ENCODE measurements at places on chromosomes 5 and 9.

DNA sequence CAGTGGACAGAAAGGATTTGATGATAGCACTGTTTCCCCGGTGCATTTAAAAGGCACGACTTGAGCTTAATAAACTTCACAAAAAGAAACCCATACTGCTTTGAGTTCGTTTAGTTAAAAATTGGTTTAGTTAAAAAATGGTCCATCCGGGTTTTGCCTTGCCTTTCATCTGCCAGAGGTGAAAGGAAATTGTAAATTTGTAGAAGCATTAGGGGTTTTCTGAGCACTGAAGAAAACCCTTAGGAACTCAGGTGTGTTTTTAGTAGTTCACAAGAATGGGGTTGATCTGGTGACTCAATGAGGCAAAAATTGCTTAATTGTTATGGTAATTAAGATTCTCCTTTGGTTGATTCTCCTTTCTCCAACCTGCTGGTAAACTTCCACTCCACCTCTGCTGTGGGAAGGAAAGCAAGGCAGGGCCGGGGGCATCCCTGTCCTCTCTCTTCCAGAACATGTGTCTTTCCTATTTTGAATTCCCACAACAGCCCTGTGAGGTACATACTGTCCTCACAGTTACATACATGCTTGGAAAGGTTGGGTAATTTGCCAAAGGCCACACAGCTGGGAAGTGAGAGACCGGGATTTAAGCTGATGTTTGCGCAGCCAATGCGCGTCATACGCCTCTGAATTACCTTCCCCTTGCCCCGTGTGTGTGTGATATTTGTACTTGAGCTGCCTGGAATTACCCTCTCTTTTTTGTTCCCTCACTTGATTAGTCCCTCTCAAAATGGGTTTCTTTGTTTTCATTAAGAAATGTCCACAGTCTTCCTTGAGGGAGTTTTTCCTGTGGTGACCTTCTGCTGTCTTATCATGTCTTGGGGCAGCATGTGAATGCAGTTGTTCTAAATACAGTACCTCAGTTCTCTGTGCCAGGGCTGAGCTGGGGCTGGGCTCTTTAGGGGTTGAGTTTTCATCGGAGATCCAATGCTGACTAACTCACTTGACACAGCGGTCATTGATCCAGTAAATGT lies 94.4 kb downstream of the ARHGAP26 start:
- peak; percentile 14 for DNase-seq

GRCh38 chr5:163822548-163822947 lies 317.1 kb downstream of the MAT2B start:
- no peak for DNase-seq

- DNase-seq, result peak; percentile 6
Observed at GRCh38 chr5:144369006-144369405, 198.3 kb downstream of the KCTD16 start.

- DNase-seq, result no peak
Observed at GRCh38 chr5:4453655-4454054, 686.5 kb upstream of the ADAMTS16 start.

DNA sequence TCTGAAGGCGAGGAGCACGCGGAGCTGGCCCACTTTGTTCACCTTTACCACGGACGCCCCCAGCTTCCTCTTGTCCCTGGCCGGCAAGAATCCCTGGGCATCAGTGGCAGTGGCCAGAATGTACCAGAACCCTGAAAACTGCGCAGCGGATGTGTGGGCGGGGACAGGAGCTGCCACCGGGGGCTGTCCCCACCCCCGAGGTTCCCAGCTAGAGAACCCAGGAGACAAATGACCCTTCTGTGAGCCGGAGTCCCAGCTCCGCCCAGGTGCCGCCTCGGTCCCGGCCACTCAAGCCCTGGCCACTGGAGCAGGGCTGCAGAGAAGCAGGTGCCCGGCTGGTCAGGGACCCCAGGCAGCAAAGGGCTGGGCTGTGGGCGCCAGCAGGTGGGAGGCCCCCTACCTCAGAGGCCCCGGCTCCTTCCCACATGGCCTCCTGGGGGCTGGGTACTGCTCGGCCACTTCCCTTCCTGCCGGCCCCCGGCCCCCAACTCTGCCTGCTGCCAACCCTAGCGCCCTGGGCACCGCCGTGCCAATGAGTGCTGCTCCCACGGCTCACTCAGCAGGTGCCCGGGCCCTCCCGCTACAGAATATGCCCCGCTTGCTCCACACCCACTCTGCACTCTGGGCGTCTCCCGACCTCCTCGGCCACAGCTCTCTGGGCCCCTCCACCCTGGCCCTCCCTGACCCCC lies 713 bp downstream of the LCN10 start:
- no peak for DNase-seq

DNA sequence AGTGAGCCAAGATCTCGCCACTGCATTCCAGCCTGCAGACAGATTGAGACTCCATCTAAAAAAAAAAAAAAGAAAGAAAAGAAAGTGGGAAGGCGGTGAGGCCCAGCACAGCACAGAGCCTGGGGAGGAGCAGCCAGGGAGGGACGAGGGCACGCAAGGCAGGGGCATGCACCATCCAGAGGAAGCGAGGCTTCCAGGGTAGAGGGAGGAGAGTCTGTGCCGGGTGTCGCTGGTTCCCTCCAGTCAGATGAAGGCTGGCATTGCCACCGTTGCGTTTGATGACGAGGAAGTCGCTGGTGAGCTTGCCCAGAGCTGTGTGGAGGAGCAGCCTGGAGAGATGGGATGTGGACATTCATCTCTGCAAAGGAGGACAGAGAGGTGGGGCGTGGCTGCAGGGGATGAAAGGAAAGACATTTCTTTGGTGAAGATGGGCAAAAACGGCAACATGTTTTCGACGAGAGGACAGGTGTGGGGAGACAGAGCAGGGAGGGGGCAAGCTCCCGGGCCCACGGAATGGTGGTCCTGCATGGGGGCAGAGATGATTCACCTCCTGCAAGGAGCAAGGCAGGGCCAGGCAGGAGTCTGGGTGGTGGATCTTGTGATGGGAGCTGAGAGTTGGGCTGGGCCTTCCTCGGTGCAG lies 18.6 kb upstream of the OLFM1 start:
- no peak for DNase-seq

DNA sequence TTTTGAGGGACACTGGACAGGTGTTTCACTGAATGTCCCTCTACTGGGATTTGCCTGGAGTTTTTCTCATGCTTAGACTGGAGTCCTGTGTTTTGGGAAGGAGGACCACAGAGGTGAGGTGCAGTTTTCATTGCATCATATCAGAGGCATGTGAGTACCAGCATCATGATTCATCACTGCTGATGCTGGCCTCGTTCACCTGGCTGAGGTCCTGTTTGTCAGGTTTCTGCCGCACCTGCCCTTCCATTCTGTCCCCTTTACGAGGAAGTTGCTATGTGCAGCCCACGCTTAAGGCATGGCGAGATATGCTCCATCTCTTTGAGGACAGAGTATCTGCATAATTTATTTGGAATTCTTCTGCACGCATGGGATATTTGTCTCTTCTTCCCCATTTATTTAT lies 162.1 kb downstream of the TENT4A start:
- DNase-seq, result peak; percentile 94

GRCh38 chr5:58755397-58755796 lies 172.5 kb downstream of the RAB3C start:
- no peak for DNase-seq

GRCh38 chr5:76372323-76373054 lies 30.6 kb upstream of the IQGAP2 start:
- DNase-seq, result no peak

DNA sequence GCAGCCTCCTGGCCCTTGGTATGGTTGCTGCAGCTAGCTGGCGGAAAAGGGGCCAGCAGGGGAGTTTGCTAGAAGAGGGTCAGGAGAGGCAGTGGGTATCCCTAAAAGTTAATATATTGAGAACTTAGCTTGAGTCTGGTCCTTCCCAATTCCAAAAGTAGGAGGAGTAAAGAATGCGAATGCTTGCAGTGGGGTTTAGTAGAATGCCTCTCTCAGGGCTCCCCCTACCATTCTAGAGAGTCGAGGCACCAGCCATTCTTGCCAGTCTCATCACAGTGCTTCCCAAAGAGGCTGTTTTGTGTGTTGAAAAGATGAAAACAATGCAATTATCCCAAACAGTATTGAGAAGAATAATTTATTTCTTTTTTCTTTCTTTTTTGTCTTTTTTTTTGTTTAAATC lies 26.4 kb downstream of the TTC39B start:
- no peak for DNase-seq

- DNase-seq, result no peak
Observed at GRCh38 chr5:38455796-38456330, 100.6 kb downstream of the LIFR start.

GRCh38 chr5:88680253-88681132 lies 202.5 kb downstream of the MEF2C start:
- DNase-seq, result no peak

- no peak for DNase-seq
Observed at GRCh38 chr9:4328723-4329122, 28.9 kb upstream of the GLIS3 start.

DNA sequence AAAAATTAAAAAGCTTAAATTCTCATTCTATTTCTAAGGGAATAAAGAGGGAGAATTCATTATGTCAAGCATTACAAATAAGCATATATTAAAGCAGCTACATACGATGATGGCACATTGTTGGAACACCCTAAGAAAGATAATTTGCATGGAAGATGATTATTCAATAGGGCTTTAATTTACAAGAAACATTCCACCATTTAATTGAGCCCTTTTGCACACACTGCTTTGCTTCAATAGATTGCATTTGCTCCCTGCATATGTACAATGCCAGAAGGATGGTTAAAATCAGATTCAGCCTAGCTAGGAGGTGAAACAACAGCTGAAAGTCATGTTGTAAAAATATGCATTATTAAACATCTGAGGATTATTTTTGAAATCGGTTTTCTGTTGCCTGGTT lies 21.8 kb downstream of the KIAA1958 start:
- DNase-seq, result no peak

- no peak for DNase-seq
Observed at GRCh38 chr5:72036951-72037350, 70.3 kb upstream of the MAP1B start.

DNA sequence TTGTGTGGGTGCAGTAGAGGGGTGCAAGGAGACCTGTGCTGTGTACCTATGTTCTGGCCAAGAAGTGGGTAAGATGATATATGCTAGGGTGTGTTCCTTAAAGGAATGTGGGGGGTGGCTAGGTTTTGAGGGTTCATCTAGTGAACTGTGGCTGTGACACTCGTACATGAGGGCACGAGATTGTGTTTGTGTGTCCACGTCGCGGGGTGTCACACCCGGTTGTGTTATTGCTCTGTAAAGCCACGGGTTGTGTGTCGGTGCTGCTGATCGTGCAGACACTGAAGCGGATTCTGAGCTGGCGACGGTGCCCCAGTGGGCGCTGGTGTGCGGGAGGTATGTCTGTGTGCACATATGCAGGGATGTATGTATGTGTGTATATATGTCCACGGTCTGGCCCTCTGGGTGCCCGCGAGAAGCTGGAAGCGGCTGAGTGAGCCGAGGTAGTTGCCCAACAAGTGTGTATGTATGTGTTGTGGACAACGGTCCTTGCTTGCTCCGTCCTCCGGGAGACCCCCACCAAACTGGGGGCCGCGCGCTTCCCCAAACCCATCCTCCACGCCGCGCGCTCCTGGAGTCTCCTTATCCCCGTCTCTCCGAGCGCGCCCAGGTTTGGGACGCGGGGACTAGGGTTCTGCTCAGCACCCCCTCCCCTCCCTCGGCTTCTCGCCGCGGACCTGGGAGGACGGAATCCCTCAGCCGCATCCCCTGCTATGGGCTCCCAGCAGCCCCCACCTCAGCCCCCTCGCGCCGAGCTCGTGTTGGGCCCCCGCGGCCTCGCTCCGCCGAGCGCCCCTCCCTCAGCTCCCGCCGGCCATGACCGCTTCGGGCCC lies 639 bp downstream of the PCDH1 start:
- DNase-seq, result no peak

DNA sequence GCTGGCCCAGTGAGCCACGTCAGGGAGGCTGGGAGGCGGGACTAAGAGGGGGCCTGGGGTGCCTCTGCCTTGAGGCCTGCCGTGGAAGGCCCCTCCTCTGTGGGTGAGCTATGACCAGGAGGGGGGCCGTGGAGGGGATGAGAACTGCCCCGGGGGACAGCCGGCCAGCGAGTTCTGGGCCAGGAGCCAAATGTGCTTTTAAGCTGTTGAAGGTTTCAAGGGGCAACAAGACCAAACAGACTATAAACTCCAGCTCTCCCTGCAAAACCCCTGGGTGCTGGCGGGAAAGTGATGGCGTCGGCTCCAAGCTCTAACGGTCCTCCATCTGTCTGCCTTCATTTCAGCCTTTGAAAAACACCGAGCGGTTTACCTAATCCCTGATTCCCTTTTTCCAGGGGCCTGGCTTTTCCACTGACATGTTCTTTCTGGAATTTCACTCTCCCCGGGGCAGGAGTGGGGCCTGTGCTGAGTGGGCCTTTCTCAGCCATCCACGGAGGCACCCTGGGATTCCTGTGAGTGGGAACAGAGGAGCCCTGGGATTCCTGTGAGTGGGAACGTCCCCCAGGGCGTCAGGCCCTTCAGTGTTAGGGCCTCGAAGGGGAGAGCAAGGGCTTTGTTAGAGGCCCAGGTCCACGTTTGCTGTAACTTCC lies 65.6 kb downstream of the COL5A1 start:
- DNase-seq, result peak; percentile 94

DNA sequence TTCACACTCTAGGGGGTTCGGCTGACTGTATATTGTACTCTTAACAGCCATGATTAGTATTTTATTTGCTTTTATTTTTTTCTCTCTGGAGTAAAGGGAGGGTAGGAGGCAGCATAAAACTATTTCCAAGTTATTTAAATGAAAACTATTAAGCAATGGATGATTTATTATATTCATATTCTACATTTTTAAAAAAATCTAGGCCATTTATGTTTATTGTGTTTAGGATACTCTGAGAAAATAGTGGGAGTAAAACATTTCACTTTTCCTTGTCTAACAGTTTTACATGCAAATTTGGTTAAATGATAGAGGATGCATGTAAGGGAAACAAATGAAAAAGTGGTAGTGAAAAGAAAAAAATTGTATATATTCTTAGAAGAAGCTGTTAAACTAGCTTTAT lies 276.3 kb downstream of the GAS1 start:
- DNase-seq, result no peak

GRCh38 chr5:180197016-180197702 lies 11.9 kb downstream of the RASGEF1C start:
- no peak for DNase-seq

GRCh38 chr9:126689027-126689825 lies 75.5 kb downstream of the LMX1B start:
- no peak for DNase-seq

- DNase-seq, result no peak
Observed at GRCh38 chr5:119049824-119050449, 20.9 kb upstream of the DMXL1 start.

DNA sequence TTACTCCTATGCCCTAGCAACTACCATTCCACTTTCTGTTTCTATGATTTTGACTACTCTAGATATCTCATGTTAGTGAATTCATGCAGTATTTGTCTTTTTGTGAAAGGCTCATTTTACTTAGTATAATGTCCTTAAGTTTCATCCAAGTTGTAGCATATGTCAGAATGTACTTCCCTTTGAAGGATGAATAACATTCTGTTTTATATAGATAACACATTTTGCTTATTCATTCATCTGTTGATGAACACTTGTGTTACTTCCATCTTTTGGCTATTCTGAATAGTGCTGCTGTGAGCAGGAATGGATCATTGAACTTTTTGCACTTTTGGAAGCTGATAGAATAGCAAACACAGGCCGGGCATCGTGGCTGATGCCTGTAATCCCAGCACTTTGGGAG lies 140.2 kb upstream of the MYO10 start:
- DNase-seq, result no peak

GRCh38 chr5:135042595-135042994 lies 8.6 kb upstream of the PITX1 start:
- DNase-seq, result no peak
